ENCODE measurements at places on chromosomes 1 and 21.

GRCh38 chr21:44421901-44422840 is 33.1 kb upstream of the LRRC3 start:
- DNase-seq, result no peak

GRCh38 chr1:201597551-201598230 is 58.8 kb downstream of the NAV1 start:
- DNase-seq, result no peak

DNA sequence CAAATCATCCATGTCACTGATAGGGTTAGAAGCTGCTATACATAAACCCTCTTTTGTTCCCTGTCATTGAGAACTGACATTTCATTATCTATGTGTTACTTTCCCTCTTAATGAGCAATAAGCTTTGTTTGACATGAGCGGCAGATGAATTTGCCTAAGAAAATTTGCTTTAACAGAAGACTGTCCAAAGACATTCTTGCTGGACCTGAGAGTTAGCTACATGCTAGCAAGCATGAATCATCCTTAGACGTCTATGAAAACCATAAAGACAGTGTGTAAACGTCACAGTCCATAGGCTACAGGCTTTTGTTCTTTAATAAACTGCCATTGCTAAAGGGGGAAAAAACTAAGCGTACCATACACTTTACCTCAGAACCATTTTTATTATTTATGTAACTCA is 73.1 kb downstream of the TNFSF4 start:
- DNase-seq, result peak; percentile 83

GRCh38 chr1:200888349-200888838 is 6.3 kb upstream of the INAVA start:
- peak; percentile 25 for DNase-seq

- peak; percentile 94 for DNase-seq
Observed at GRCh38 chr1:94022471-94023189, 98.3 kb downstream of the ABCA4 start.

GRCh38 chr1:50232336-50232735 is 123.6 kb downstream of the ELAVL4 start:
- no peak for DNase-seq

GRCh38 chr1:193260896-193261295 is 74.5 kb upstream of the B3GALT2 start:
- DNase-seq, result peak; percentile 16

DNA sequence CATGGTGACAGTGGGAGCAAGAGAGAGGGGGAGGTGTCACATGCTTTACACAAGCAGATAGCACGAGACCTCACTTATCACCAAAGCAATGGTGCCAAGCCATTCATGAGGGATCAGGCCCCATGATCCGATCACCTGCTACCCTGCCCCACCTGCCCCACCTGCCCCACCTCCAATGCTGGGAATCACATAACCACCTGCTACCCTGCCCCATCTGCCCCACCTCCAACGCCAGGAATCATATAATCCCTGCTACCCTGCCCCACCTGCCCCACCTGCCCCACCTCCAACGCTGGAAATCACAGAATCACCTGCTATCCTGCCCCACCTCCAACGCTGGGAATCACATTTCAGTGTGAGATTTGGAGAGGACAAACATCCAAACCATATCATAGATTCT is 10.6 kb upstream of the AIRE start:
- DNase-seq, result no peak

DNA sequence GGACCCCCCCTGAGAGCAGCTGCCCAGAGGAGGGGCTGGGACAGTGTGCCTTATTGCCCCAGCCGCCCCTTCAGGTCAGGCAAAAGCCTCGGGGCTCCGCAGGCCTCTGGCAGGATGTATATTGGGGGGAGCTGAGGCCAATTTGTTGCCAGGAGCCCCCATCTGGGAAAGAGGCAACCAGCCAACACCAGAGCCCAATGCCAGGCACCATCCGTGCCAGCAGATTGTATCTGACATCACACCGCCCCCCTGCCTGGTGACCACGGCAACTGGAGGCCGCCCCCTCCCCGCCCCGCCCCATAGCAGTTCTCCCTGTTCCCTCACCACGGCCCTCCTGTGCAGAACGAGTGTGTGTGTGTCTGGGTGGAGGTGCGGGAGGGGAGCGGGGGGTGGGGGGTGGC is 3.6 kb upstream of the PLEKHG5 start:
- DNase-seq, result no peak

- peak; percentile 5 for DNase-seq
Observed at GRCh38 chr1:224923726-224924125, 5.7 kb upstream of the DNAH14 start.

GRCh38 chr1:160427625-160428024 is 27.3 kb downstream of the VANGL2 start:
- no peak for DNase-seq

DNA sequence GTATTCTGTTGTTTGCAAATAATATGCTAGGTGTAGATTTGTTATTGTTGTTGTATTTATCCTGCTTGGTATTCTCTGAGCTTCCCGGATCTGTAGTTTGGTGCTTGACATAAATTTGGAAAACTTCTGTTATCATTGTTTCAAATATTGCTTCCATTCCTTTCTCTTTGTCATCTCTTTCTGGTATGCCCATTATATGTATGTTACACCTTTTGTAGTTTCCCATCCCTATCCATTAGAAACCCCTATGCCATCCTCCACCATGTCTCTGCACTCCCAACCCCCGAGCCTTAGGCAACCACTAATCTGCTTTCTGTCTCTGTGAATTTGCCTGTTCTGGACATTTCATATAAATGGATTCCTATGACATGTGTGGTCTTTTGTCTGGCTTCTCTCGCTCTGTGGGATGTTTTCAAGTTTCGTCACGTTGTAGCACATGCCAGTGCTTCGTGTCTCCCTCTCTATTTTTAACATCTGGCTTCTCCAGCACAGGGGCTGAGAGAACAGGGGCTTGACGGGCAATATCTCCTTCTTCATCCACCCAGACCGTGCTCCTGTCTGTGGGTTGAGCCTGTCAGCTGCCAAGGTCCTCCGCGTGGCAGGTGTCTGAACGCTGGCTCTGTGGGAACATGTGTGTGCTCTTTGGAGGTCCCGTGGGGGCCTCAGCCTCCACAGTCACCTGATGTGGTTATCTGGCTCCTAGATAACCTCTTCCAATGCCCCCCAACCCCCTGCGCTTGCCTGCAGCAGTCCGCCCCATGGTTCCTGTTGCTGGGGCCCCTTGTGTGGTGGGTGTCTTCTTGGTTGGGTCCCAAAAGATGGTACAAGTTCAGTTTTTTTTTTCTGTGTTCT is 32.8 kb upstream of the MAN1C1 start:
- DNase-seq, result no peak

DNA sequence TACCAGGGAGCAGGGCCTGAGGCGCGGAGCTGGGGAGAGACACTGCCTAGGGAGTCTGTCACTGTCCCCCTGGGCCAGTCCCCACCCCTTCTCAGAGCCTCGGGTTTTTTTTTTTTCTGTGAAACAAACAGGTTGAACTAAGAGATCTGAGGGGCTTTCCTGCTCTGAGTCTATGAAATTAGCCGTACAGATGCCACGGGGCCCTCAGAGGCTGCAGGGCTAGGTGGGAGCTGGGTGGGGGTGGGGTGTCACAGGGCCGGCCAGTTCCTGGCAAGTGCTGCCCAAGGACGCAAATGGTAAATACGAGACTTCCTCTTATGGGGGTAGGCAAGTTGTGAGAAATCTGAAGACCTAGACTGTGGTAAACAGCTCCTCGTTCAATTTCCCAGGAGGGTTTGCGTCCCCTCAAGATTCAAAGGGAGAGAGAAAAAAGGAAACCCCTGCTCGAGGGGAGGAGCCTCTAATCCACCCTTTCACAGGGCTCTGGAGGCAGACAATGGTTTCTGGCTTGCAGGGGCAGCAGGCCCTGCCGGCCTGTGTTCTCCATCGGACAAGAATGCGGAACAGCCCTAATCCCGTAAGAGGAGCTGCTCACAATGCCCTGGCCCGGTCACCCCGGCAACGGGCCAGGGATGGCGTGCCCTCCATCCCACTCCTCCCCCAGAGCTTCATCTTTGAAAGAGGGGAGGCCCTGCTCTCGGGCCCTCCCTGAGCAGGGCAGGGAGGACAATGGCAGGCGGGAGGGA is 7.8 kb downstream of the NUAK2 start:
- peak; percentile 83 for DNase-seq

DNA sequence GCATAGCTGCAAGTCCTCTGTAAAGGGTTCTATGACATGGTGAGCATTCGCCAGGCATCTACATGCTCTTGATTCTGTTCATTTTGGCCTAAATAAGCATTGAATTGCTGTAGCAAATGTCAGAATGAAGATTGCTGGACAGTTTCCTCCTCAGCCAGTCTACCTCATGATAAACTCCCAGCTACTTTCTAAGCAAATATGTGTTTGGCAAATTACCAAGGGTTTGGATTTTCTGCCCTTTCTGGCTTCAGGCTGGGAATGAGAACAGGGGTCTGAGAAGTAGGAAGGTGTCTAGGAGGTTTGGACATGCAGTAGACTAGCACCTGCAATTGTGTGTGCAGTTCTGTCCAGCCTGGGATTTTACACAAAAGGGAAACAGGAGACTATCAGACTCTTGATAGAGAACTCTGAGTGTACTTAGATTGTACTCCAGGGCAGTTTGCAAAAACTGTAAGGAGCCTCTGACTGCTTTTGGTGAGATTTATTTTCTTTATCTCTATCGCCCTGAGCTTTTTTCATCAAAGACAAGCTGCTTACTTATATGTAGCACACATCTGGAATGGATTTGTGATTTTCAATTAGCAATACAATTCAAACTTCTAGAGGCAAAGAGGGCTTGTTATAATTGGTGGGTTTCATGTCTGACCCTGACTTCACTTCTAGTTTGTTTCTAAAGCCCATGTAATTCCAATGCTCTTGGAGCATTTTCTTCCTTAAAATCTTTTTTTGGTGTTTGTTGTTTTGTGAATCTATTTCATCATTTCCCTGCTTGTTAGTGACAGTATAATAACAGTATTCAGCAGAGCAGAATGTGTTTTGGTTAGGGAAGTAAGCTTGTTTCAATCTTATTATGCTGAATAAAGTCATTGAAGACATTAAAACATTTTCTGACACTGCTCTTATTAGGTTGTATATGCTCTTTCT is 150.8 kb downstream of the VPS13D start:
- no peak for DNase-seq

- DNase-seq, result peak; percentile 95
Observed at GRCh38 chr1:110380672-110381283, 10.0 kb downstream of the SLC16A4 start.

DNA sequence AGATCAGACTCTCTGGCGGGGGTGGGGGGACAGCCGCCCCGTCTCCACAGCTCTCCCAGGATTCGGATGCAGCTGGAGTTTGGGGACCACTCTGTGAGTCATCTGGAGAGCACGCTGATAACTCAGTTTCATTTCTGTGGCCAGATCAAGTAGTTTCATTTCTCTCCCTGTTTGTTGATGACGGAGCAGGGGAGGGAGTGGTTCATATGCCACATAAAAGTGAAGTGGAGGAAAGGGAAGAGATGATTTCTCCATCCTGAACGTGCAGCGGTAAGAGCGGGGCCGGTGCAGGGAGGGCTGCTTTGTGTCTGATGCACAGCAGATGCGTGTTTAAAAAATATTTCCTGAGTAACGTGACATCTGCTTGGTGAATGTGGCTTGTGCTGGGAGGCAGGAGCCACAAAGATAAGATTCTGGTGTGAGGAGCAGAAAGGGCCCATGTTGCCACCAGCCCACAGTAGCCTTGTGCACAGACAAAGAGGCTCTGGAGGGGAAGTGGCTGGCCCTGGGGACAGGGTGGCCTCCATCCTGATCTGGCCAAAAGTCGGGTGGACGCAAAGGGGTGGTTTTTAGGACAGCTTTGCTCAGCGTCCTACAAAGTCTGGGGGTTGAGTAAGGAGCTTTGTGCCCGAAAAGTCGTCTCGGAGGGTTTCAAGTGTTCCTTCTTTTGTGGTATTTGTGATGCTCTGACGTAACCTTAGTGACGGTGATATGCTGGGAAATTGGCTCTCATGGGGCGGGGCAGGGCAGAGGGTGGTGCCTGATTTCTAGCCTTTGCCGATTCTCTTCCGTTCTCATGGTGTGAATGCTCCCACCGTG is at the start of gene MX2:
Gene MX2, plus strand, starts transcription at position 242 of the 819 bp plus-strand sequence. CDS start 14,880 bp downstream, outside the sequence.
- peak; percentile 47 for DNase-seq

DNA sequence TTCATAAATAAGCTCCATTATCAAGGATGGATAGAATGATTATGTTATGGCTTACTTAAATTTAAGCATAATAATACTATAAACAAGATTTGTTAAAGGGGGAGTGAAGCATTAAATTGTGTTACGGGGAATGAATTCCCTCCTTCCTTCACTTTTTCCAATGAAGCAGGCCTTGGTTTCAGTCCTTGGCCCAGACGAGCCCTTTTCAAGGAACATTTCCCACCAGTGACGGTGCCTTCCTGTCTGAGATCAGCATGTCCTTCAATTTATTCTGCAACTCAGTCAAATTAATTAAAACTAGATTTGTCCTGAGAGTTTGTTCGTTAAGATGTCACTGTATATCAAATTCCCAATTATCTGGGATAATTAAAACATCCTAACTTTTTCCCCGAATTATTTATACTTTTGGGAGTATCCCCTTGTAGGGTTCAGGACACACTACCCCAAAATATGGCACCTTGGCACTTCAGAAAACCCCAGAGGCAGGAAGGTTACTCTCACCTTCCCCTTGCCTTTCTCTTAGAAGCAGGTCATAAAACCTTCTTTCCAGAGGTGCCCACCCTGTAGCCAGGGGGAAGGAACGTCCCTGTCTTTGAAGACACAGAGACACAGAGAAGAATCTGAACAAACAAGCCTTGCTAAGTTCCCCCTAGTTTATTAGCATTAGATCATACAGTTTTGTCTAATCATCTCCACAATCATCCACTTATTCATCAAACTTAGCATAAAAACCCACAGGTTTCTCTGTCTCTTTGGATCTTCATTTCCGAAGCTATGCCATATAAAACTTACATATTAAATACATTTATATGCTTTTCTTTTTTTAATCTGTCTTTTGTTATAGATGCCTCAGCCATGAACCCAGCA is 86.2 kb upstream of the ARHGAP29 start:
- peak; percentile 51 for DNase-seq

- DNase-seq, result peak; percentile 69
Observed at GRCh38 chr1:230459465-230459864, 33.3 kb upstream of the PGBD5 start.

GRCh38 chr1:74180490-74180889 is 17.5 kb downstream of the LRRIQ3 start:
- peak; percentile 51 for DNase-seq

DNA sequence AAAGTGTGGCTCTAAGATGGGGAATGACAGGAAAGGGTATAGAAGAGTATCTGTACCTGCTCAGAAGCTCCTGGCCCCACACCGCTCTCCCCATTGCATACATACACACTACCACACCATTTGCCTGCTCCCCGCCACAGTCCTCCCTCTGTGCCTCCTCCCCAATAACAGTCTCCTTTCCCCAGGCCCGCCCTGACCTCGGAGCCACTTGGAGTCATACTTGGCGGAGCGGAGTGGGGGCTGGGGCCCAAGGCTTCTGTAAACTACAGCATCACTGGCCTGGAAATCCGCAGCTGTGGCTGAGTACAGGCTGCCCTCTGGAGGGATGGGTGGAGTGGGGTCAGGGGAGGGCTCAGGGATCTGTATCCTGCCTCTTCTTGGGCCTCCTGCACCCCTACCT is 8.6 kb downstream of the SEMA6C start:
- no peak for DNase-seq

Measured in iris pigment epithelial cell (primary cell).